ENCODE measurements at places on chromosomes 4 and X.

DNA sequence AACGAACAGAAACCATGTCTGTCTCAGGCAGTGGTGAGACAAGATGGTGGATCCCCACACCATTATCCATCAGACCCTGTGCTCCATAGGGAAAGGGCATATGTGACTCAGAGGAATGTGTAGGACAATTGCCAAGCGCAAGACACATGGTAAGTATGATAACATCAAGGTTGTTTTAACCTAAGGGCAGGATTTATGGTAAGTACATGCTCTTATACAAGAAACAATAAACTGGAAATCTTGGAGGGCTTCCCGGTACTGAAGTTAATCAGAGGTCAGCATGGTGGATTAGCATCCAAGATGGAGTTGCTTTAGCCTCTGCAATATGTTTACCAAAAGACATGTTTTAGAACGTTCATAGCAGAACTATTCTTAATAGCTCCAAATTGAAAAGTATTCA lies 355.0 kb downstream of the PPP1R2C start:
- no peak for DNase-seq

- no peak for DNase-seq
These were observed 315.1 kb upstream of the ADGRL3 start for GRCh38 chr4:60885011-60885410.

DNA sequence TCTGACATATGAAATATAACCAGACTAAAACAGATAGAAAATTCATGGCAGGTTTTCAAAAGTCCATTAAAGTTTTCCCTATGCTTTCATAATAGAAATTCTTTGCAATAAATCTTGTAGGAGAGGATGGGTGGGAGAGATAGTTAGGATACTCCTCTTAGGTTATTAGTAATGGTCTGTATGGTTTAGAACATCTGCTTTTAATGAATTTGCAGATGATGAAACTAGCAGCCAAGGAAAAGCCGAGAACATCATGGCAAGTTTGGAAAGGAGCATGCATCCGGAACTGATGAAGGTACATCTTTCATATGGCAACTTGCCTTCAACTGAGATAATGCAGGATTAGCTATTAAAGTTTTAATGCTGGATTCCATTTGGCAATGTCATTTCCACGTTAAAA lies 70.7 kb downstream of the DOCK11 start:
- no peak for DNase-seq

DNA sequence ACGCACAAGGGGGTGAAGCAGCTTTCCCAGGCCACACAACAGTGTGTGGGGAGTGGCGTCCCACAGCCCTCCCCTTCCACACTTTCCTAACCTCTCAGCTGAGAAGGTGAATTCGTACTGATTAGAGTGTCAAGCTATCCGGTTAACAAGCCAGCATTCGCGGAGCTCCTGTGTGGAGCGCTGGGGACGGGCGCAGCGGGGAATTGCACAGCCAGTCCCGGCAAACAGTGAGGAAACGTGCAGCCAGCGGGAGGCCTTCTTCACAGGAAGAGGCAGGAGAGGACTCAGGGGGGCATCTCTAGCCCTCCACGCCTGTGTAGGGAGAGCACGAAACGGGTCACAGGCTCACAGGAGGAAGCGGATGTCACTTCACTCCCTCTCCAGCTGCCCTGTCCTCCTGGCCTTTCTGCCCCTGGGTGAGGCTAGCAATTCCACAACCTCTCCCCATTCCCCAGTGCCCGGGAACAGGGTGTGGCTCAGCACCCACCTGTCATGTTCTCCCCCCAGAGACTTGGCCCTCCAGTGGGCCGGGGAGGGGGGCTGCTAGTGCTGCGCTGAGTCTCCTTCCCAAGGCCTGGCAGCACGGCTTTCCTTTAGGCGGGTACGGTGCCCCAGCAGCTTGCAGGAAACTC lies 117.3 kb downstream of the CPZ start:
- DNase-seq = no peak

DNA sequence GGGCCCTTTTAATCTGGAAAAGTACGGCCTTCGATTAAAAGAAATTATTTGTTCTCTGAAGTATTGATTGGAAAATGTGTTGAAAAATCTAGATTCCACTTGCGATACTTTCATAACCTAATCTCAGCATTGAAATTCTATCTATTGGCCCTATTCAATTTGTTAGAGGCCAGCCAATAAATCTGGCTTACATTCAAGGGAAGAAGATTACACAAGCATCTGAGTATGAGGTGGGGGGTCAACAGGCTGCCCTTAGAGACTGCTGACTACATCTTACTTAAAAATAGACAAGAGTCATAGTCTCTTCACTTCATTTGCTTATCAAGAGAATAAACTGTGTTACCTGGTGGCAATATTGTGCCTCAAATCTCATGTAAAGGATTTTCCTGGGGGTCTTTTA lies 248.0 kb upstream of the KCNIP4 start:
- no peak for DNase-seq

- DNase-seq = no peak
These were observed 35.9 kb downstream of the ANTXR2 start for GRCh38 chr4:80036949-80037685.

DNA sequence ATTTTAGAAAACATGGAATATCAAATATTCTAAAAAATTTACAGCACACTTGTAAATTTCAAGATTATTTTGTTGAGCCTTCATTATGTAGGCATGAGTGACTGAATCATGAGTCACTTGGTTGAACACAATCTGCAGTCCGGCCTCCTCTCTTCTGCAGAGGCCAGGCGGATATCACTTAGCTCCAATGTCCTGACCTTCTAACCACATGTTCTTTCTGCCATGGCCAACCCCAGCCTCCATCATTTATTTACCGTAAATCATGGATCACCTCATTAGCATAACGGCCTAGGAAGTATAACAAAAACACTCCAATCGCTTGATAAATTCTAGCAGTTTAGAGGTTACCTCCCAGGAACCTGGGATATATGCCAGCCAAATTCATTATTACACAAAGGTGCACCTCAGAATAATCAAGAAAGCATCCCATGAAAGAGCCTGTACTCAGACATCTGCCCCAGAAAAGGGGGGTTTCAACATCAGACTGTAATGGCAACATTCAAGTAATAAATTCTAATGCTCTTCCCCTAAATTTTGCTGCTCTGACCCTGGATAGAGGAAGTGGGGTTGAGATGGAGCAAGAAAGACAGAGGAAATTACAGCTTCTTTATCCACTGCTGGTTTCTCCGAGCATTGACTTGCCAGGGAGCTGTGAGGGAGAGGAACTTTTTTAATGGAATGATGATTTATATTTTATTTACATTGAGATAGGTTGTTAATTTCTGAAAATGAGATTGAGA lies 2153.6 kb upstream of the AGA start:
- peak; percentile 63 for DNase-seq

- DNase-seq = no peak
These were observed 8.7 kb upstream of the ZNF674 start for GRCh38 chrX:46553935-46554334.

Data from epithelial cell of proximal tubule (primary cell).